IPS DF 6.9 (cell line): ENCODE measurements at places on chromosomes 1 and 21.

DNA sequence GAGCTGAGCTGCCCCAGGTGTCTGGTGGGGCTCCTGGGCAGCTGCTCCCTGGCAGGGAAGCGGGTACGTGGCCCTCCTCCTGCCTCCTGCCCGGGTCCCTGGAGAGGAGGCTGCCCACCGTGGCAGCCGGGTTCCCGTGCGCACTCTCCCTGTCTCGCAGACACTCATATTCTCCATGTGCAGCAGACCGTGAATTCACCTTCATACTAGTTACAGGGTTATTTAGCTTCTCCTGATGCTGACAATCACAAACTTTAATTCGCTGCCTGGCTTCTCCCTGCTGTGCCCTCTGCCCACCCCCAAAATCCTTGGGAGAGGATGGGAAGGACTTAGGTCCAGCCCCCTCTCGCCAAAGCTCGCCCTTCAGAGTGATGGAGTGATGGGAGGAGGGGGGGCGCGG, 95.3 kb downstream of the CASZ1 start:
- no peak for DNase-seq

GRCh38 chr1:89609781-89610456, 23.0 kb upstream of the LRRC8C start:
- no peak for DNase-seq

DNA sequence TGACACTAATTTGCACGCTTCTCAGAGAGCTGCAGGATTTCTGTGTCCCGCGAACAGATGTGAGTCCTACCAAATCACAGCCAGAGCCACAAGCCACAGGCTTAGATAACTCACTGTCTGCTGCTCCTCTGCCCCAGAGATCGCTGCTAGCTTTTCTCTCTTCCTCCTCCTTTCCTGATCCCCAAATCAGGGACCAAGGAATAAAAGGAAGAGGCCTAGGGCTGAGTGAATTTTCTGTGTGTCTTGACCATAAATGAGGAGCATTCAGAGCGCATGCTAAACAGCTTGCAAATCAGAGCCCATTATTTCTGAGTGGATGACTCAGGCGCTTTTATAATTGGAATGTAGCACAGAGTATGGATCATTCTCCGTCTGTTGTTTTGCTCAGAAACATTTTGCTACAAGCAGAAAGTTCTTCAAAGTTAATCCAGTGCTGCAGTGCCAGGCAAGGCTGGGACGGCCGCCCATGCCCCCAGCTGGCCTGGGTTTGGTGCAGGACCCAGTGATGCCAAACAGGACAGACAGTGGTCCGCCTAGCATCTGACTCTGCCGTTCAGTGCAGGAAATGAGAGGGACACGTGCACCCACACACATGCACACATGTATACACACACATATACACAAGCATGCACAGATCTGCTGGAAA, 38.2 kb downstream of the KCNAB2 start:
- DNase-seq: no peak

GRCh38 chr1:99131546-99131945, 126.9 kb upstream of the PLPPR5 start:
- DNase-seq: no peak

- DNase-seq: no peak
These were observed 170.5 kb downstream of the TOMM20 start for GRCh38 chr1:234958066-234958705.

DNA sequence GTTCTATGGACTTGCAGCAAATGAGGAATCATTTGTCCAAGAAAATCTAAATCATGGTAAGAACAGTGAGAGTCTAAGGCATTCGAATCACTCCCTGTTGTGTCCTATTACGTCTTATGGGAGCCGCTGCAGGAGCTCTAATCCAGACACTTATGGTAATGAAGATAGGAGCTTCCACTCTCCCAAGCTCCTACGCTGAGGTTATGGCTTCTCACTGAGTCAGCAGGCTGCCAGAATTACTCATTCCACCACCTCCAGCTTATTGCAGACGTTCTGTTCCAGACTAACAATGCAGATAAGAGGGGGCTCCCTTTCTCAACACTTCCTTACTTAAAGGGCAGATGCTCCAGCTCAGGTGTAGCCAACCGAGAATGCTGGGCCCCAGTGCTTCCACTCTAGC, 212.6 kb downstream of the GREM2 start:
- DNase-seq: no peak

DNA sequence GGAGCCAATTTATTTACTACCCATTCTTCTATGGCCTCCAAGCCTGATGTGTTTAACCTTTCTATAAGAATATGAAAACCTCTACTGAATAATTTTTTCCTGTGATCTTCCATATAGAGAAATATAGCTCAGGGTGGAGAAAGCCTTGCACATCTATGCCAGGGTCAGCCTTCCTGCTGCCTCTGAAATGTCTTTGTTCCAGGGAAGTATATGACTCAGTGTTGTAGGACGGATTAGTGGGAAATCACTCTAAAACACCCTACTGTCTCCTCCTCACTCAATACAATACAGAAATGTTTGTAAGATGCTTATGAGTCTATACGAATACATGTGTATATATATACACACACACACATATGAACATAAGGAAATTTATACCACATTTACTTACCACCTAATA, 1044.9 kb downstream of the BRINP3 start:
- no peak for DNase-seq

DNA sequence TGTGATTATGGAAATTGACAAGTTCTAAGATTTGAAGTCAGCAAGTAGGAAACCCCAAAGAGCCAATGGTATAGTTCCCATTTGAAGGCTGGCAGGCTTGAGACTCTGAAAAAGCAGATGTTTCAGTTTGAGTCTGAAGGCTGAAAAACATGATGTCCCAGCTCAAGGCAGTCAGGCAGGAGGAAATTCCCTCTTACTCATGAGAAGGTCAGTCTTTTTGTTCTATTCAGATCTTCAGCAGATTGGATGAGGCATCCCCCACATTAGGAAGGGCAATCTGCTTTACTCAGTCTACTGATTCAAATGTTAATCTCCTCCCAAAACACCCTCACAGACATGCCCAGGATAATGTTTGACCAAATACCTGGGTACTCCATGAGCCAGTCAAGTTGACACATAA, 372.5 kb upstream of the ST6GALNAC5 start:
- DNase-seq: no peak

GRCh38 chr1:151847867-151848596, 5.5 kb downstream of the THEM5 start:
- DNase-seq: no peak

GRCh38 chr1:34761176-34761761, 1.7 kb downstream of the GJB4 start:
- no peak for DNase-seq

DNA sequence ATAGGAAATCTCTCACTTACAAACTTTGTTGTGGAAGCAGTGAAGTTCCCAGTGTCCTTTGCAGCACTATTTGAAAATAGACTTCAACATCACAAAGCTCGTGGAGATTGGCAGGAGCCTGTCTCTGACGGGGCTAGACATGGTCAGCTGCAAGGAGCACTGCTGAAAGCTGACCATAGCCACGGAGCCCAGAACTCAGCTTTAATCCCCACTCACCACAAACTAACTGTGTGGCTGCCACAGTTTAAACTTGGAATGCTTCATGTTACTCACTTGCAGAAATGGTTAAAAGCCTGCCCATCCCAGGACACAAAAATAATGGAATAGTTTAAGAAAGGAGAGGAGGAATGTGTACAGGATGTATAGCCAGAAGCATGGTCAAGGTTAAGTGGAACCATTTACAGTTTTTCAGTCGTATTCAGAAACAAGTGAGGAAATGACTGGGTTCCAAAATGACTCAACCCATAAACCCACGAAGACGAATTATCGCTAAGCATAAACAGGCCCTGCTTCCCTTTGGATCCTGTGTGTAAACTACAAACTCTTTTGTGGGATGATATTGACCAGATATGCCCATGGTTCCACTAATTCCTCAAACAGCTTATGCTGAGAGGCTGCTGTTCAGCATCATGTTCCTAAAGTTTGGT, 18.2 kb downstream of the DNALI1 start:
- DNase-seq: no peak

GRCh38 chr1:204451352-204452124, 39.9 kb upstream of the PPP1R15B start:
- DNase-seq: no peak

- DNase-seq: no peak
These were observed 34.3 kb downstream of the S100B start for GRCh38 chr21:46570631-46571030.

GRCh38 chr1:39959651-39960333, 4.8 kb downstream of the MFSD2A start:
- no peak for DNase-seq

DNA sequence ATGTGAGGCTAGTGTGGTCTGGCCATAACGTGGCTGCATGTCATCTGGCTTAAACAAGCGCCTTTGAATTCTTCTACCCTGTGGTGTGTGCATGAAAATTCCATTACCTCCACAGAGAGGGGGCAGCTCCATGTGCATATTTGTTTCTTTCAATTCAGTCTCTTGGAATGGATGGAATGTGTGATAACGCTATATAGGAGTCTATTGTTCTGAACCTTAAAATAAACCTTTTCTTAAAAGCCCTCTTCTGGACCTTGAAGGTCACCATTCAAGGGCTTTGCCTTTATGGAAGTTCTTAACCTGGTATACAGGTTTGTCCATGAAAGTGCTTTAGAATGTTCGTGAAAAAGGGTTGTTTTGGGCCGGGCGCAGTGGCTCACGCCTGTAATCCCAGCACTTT, 118.2 kb upstream of the ADGRL2 start:
- DNase-seq: no peak

DNA sequence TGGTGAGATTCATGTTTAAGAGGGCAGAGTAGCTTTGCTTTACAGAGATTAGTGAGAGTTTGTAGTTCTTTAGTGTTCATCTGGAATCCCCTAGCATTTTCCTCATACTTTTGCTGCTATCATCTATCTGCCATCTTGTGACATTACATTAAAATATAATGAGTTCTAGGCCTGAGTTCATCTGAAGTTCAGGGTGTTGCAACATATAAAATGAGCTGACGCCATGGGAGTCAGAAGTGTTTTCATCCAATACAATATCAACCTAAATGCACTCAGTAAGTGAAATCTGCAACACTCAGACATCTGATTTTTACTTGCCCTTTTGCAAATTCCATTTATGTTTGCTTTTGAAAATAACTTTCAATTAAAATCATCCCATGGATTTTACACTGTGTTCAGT, 153.8 kb downstream of the NTNG1 start:
- DNase-seq: no peak

- DNase-seq: no peak
These were observed 21.9 kb upstream of the FAM3B start for GRCh38 chr21:41294548-41295231.

- no peak for DNase-seq
These were observed 15.9 kb upstream of the CEP350 start for GRCh38 chr1:179938752-179939151.

GRCh38 chr1:202802998-202803932, 5.0 kb downstream of the KDM5B start:
- DNase-seq: no peak

GRCh38 chr1:218390618-218391017, 45.5 kb downstream of the TGFB2 start:
- DNase-seq: no peak

DNA sequence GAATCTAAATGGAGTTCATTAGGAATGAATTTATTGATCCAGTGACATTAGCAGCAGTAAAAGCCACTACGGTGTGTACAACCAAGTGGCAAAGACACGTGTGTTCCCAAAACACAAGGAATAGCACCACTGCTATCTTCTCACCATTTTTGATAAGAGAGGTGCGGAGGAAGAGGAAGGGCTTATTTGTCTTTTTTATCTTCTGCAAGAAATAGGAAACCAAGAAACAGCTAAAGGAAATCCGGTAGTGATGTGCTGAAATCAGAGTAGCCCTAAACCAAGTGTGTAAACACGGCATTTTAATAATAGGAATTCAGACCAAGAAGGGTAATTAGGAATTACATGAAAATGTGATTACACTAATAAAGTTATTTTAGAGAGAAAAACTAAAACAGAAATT, 9.1 kb upstream of the SCYL3 start:
- no peak for DNase-seq
